ENCODE measurements at places on chromosomes 1 and 21. TPM values are rescaled to one million over a fixed set of nuclear protein-coding genes. Genes with fewer than 3 reads are reported as not detected.

Gene RHEX
- total RNA-seq: not detected

Gene EPHA8
- total RNA-seq: not detected

Gene APCS
- total RNA-seq: not detected

Gene PODN
- total RNA-seq: not detected

Gene CELA2A
- total RNA-seq: not detected

Gene CELA3B
- total RNA-seq: not detected

Gene TAS1R2
- total RNA-seq: not detected

Gene WNT3A
- not detected for total RNA-seq

Gene TTC24
- total RNA-seq: not detected

Gene REG4
- total RNA-seq: not detected

Gene CFAP107
- not detected for total RNA-seq

Gene FCRL2
- total RNA-seq: not detected

Gene KLF17
- total RNA-seq: 1.2 TPM

Gene CLDN17
- total RNA-seq: not detected

Gene CYP4A11
- total RNA-seq: not detected

Gene NUF2
- total RNA-seq: 102 TPM

Gene EXTL1
- 4.1 TPM for total RNA-seq

Measured in RPMI7951 (cell line).